ENCODE measurements at places on chromosomes 3 and 15.

GRCh38 chr15:38873158-38873557 lies 308.5 kb upstream of the RASGRP1 start:
- DNase-seq: no peak

- no peak for DNase-seq
Observed at GRCh38 chr3:77412584-77412983, 372.7 kb downstream of the ROBO2 start.

- no peak for DNase-seq
Observed at GRCh38 chr3:187809612-187809991, 64.3 kb upstream of the BCL6 start.

DNA sequence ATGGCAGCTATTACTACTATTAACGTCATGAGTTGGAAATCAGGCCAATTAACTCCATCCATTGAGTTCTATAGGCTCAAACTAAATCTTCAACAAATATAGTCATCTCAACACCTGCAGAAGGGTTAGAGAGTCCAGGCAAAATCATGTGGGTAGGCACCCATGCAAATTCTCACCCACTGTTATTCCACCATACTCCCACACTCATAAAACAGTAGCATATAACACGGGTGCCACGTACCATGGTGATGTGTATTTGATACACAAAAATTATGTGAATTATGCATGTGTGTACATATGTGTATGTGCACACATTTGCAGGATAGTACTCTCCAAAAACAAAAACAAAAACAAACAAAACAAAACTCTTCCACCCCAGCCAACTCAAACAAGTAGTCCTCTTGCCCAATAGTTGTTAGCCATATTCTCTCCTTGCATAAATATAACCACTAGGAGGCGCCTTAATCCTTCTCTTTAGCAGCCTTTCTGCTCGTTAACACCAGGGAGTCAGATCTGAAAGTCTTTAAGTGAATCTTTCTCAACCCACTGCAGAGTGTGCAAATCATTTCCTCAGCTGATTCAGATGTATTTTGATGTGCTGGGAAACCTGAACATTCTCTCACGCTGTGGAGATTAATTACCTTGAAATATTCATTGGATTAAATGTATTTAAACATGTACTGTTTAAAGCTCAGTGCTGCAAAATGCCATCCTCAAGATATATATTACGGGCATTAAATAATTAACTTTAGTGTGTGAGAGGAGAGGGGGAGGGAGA lies 38.0 kb upstream of the COPB2 start:
- no peak for DNase-seq

GRCh38 chr3:79968418-79968817 lies 200.6 kb upstream of the ROBO1 start:
- DNase-seq: no peak

DNA sequence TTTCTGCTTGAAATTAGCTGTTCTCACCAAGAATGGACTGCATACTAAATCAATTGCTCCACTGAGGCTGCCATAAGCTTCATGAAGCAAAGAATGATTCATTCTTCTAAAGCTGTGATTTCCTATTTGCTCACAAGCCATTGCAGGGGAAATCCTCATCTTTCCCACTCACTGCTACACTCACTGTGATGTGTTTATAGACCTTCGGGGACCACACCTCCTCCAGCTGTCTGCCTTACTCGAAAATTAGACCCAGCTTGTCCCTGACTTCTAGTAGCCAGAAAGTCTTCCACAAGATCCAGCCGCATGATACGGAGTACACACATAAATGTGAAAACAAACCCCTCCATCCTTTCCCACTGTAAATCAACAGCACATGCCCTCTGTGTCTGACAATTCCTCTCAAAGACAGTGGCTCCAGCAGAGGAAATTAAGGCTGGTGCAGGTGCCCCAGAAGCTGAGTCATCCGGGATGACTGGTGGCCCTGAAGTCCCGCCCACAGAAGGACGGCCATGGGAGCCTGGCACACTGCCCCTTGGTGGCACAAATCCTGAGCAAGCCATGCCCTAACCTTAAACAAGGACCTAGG lies 172.0 kb downstream of the STT3B start:
- peak; percentile 28 for DNase-seq

DNA sequence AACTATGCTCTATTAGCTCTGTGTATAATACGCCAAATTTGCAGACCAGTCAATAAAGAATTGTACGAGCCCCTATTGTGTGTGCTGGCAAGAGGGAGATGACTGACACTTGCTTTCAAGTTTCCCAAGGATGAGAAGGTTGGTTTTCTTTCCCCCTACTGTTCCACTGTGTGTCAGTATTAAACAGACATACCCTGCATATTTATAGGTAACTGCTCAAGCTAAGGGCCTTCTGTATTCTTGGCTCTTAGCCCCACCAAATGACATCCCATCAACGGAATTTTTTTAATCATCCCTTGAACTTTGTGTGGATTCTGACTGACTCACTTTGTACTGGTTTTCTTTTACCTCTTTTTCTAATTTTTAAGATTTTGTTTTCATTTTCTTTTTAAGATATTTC lies 60.6 kb upstream of the GYG1 start:
- DNase-seq: no peak

Data from stimulated activated naive CD8-positive, alpha-beta T cell treated with anti-CD3 and anti-CD28 coated beads, Interleukin-15, Interleukin-2, amounts not matched to agents 100 U/mL and 50 U/mL, for 24 hours (primary cell).